Mammary epithelial cell (primary cell): ENCODE measurements at places on chromosomes 1 and 21. TPM values are rescaled to one million over a fixed set of nuclear protein-coding genes. Genes with fewer than 3 reads are reported as not detected.
A peak's percentile ranks its signal among the peaks of the same experiment; 100 is the strongest.

- no peak for DNase-seq
Measured at GRCh38 chr1:23597635-23598388, 38.5 kb upstream of the ID3 start.

DNA sequence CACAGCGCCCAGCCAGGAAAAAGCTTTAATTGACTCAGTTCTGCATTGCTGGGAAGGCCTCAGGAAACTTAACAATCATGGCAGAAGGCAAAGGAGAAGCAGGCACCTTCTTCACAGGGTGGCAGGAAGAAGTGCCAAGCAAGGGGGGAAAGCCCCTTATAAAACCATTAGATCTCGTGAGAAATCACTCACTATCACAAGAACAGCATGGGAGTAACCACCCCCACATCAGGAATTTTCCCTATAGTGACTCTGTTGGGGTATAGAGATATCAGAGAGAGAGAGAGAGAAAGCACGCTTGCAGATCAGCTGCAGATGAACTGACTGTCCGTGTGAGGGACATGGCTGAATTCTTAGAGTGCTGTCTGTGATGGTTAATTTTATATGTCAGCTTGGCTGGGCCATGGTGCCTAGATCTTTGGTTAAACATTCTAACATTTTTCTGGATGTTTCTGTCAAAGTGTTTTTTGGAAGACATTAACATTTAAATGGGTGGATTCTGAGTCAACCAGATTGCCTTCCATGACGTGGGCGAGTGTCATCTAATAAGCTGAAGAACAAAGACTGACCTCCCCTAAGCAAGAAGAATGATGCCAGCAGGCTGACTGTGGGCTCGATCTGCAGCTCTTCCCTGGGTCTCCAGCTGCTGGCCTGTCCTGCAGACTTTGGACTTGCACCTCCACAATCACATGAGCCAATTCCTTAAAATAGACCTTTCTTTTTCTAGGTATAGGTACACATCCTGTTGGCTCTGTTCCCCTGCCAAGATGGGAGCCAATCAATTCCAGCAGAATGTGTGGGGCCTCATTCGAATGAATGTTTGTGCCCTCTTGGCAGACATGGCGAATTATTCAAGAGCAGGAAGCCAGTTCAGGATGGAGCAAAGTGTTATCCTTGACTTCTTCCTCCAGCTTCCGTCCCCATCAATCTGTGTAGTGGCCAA lies 21.4 kb upstream of the CPT2 start:
- DNase-seq: no peak

DNA sequence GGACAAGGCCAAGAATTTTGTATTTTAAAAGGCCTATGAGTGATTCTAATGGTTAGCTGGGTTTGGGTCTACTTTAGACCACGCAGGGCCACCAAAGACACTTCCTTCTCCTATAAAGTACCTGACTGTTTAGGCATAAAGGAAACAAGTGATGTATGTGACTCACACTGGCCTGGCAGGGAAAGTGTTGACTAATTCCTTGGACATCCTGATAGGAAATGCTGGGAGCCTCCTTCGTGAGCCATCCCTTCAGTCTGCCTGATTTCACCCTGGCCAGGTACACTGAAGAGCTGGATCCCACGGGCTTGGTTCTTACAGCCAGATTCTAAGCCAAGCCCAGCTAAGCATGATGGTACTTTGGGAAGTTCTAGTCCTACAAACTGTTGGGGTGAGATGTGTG lies 100.5 kb upstream of the HMGB4 start:
- peak; percentile 28 for DNase-seq

Gene RNU1-3
- polyA plus RNA-seq: not detected

Gene LUZP1
- 30.1 TPM for polyA plus RNA-seq

GRCh38 chr1:148372731-148373130 lies 110.4 kb downstream of the PPIAL4G start:
- DNase-seq: peak; percentile 41

GRCh38 chr21:14096172-14096571 lies 114.6 kb downstream of the LIPI start:
- DNase-seq: no peak

- DNase-seq: no peak
Measured at GRCh38 chr1:228867951-228868730, 132.9 kb downstream of the RHOU start.

DNA sequence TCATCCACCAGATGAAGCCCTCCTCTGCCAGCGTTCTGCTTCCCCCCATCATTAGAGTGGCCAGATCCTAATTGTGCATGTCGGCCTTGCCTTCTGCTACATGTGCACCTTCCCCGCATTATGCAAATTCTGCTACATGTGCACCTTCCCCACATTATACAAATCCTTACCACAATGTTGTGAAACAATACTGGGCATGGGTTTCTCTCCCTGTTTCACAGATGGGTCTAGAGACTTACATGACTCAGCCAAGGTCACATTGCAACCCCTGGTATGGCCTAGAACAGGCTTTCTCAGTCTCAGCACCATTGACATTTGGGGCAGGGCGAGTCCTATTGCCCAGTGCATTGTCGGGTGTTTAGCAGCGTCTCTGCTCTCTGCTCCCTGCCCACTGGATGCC lies 1.0 kb upstream of the CELA2A start:
- DNase-seq: no peak

DNA sequence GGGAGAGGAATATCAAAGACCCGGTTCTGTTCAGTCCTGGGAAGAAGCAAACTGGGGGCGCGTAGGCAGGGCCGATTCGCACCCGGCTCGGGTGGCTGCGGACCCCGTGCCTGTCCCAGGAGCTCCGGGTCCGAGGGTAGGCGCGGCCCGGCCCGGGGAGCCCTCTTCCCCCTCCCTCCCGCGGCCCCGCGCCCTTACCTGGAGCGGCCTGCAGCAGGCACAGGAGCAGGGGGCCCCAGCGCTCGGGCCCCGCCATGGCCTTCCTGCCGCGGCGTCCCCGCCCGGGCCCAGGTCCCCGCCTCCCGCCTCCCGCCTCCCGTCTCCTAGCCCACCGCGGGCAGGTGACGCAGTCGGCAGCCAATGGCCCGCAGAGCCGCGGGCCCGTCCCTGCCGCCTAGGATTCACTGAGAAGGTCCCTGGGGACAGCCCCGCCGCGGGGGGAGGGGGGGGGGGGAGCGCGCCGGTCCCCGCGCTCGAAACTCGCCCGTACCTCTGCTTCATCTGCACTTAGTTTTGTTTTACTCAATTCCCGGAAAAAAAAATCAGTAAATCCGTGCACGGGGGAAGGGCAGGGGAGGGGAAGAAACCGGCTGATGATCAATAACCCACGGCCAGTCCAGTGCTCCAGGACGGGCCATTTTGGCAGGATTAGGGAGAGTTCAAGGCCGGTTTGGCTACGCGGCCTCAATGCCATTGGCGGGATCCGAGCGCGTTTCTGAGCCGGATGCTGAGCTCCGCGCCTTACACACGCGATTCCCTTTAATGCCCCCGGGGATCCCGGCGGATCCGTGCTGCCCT lies at the start of gene IFNLR1:
Gene IFNLR1, minus strand, starts transcription at position 297 of the 798 bp plus-strand sequence. Its CDS starts 41 bp downstream, at position 256.
- DNase-seq: peak; percentile 55

GRCh38 chr1:18145851-18146618 lies 38.4 kb downstream of the IGSF21 start:
- no peak for DNase-seq

GRCh38 chr1:156076609-156077429 lies 5.4 kb downstream of the MEX3A start:
- no peak for DNase-seq

DNA sequence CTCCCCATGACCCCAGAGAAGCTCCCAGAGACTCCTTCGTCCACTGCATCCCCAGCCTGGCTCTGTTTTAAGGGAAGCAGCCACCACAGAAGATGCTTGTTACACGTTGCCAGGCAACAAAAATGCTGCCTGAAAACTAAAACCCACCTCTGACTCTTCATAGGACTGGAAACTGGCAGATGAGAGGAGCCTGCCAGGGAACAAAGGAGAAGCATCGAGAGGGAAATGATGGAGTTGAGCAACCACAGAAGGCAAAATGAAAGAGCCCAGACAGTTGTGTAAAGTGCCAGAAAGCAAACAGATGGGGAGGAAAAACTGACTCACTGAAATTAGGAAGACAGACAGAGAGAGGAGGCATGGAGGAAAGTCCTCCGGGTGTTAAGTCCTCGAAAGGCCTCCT lies 118.4 kb downstream of the KCNN3 start:
- no peak for DNase-seq

DNA sequence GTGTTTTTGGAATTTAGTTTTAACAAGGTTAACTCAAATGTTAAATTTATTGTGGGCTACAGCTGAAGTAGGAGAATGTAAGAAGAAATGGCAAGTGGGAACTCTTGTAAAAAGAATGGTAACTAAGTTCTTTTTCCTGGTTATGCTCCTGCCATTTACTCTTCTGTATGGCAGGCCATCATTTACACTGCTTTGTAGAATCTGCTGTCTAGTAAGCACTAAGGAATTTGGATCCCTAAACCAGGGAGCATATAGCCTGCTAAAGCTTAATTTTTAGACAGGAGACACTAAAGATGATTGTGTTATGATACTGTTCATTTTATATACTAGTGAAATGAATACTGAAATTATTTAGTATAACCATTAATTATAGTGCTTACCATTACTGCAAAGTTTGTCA lies 85.3 kb downstream of the CAMTA1 start:
- no peak for DNase-seq

- no peak for DNase-seq
Measured at GRCh38 chr1:6588893-6589520, 9.2 kb downstream of the ZBTB48 start.

Gene VSIG8
- not detected for polyA plus RNA-seq

DNA sequence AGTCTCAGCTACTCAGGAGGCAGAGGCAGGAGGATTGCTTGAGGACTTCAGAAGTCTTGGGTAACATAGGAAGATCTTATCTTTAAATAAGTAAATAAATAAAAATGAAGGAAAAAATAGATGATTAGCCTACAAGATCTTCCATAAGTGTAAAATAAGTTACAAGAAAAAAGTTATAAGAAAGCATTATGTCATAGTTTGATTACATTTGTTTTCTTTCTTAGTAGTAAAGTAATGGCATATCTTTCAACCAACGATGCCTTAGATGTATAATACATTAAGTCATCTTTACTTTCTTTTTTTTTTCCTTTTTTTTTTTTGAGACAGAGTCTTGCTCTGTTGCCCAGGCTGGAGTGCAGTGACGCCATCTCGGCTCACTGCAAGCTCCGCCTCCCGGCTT lies 46.5 kb downstream of the SNRPE start:
- no peak for DNase-seq

DNA sequence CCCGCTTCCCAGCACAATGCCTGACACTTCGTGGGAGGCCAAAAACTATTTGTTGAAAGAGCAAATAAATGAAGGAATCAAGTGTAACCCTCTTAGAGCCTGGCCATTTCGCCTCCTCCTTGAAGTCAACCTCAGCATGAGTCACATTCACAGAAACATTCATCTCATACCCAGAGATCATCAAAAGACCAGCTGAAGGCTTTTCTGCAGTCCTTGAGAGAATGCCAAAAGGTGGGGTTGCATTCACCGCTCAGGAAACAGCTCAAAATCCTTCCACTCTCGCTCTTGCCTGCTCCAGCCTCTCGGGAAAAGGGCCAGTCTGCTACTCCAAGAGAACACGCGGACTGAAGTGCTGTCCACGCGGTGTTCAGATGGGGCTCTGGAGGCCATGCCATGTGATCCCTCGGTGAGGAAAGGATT lies 90.0 kb downstream of the VWA5B1 start:
- peak; percentile 38 for DNase-seq

DNA sequence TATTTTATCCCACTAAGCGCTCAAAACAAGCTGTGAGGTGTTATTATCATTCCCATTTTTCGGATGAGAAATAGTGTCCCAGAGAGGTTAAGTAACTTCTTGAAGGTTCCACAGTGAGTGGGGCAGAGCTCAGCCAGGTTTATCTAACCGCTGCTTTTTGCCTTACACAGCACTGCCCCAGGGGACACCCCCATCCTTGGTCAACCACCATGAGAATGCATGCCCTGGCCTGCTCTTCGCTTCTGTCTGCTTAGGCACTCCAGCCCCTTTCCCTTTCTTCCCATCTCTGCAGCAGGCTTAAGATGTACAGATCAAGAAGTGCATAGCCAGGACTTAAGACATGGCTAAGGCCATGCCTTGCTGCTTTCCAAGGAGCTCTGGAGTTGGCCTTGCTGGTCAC lies 159.0 kb upstream of the CD34 start:
- DNase-seq: peak; percentile 37

- DNase-seq: no peak
Measured at GRCh38 chr1:39802496-39803260, 14.0 kb upstream of the BMP8B start.

DNA sequence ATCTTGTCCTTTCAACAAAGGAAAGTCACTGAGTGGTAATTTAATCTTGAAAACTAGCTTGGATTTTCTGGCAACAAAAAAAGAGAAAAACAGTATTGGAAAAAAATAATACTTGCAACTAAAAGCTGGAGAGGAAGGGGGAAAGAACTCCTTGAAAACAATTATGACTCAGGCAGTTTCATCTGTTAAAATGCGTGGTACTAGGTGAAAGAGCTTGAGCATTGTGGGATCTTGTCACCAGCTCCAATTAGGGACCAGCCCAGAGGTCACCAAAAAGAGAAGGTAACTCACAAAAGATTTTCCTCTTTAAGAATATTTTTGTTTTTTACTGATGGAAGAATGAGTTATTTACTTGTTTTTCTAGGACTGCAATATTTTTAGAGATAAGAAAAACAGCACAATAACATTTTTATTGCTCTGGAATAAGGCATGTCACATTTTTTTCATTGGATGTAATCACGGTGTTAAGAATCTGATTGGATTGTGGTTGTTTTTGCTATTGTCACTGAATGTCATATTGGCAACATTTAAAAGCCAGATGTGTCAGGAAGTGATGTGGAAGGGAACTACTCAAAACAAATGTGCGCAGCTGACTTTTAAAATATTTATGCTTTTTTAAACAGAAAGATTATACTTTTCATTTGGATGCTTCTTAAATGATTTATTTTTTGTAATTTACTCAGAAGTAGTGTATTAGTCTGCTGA lies 78.5 kb upstream of the ADAMTS5 start:
- no peak for DNase-seq

DNA sequence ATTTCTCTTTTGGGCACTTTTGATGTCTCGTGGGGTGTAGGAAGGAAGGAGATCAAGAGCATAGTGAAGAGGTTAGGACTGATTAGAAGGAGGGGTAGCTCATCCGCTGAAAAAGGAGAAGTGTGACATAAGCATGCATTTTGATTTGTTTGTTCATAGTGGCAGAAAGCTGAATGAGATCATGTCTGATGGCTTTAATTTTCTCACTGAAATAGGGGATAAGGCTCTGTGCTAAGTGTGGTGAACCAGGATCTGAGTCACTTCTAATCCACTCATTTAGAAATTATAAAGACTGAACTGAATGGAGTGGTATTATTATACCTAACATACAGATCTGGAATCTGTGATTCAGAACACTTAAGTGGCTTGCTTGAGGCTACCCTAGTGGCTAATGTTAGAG lies 344.5 kb downstream of the PDE4B start:
- DNase-seq: no peak

GRCh38 chr1:70666381-70667140 lies 255.5 kb downstream of the CTH start:
- no peak for DNase-seq

Gene RHBG
- not detected for polyA plus RNA-seq

Gene PAX7
- polyA plus RNA-seq: not detected

Gene RNF186
- polyA plus RNA-seq: not detected

Gene OR2L2
- not detected for polyA plus RNA-seq
